Inflammatory macrophage treated with lipopolysaccharide for 4 hours (primary cell): ENCODE measurements at places on chromosomes 13 and 19.

DNA sequence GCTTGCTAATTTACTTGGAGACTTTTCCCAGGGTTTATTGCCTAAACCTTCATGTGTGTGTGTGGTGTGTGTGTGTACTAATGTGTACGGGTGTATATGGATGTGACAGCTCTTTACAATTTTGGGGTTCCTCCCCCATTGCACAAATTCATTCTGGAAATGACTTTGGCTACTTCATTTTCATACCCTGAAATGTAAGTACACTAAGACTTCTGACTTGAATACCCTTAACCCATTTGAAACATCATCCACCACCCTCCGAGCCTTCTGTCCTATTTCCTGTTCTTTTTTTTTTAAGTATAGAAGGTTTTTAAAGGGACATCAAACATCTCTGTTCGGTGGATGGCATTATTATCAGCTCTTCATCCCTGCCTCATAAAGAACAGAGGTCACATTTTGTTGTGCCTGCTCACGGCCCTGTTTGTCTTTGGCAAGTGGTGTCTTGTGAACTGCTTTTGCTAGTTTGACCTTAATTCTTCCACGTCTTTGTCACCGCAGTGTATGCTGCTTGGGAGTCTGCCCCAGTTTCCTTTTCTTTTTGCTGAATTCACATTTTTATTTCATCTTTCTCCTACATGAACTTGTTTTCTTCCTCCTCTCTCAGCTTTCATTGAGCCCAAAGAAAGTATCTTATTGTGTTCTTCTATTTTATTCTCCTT, 228.3 kb downstream of the FOXO1 start:
- DNase-seq, result no peak

DNA sequence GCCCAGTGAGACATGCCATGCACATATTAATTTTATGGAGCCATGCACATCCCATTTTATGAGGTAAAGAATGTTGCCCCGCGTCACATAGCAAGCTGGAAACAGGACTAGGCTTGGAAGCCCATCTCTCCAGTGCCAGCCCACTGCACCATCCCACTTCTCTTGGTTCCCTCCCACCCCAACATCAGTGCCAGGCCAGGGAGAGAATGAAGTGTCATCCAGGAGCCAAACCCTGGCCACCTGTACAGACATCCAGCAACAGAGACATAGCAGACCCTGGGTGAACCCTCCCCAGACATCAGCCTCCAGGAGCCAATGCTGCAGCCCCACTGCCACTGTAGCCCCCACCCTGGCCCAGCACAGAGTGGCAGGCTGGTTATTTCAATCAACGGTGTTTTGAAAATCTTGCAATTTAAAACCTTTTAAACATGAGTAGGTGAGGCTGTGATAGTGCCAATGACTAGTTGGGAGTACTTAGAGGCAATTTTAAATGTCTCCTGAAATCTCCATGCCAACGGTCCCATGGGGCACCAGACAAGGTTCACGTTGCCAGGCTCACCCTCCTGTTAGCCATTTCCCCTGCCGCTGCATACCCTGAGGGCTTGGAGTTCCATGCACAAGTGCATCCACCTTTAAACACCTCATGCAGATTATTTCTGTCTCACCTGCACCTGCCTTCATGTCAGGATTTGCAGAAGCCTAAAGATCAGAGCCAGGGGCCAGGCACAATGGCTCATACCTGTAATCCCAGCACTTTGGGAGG, 34.7 kb downstream of the VSTM2B start:
- no peak for DNase-seq

DNA sequence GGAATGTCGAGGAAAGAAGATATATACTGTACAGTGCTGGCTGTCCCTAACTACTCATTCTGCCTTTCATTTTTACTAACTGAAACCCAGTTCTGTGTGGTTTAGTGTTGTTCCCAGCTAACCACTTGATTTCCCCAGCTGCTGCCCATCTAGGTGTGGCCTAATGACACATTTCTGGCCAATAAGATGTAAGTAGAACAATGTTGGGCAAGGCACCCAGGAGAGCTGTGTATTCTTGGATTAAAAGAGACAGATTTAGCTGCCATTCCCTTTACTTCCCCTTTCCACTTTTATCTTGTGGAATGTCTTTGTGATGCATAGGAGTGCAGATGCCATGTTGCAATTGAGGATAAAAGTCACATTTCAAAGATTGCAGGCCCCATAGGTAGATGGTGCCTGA, 28.3 kb upstream of the PCDH9 start:
- DNase-seq, result no peak

- DNase-seq, result no peak
Observed at GRCh38 chr13:24606486-24607170, 73.6 kb upstream of the ATP12A start.

DNA sequence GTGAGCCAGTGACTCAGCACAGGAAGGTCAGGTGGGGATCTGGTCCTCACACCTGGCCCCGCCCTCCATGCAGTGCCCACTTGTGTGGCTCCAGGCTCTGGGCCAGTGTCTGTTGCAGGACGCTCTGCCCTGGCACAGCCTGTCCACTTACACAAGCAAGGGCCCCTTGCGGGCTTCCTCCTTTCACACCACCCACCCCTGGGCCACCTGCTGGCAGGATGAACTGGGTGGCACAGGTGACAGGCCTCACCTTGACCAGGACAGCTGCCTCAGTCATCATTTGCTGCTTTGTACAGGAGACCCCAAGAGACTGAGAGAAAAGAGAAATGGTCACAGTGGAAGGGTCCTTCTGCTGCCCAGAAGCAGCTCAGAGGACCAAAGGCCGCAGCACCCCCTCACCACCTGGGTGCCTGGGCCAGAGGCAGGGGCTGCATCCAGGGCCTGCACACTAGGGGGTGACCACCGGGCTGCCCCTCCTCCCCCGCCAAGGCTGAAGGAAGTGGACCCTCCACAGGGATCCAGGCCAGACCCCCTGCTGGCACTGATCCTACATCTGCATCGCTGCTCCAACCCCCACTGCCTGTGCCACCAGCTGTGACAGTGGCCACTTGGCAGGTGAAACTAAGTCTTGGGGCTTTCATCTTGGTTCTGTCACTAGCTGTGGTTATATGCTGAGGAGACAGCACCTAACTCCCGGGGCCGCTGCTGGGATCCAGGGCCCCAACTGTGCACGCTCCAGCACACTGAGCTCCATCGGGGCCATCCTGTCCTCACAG, 110.3 kb downstream of the TUBA3C start:
- no peak for DNase-seq

DNA sequence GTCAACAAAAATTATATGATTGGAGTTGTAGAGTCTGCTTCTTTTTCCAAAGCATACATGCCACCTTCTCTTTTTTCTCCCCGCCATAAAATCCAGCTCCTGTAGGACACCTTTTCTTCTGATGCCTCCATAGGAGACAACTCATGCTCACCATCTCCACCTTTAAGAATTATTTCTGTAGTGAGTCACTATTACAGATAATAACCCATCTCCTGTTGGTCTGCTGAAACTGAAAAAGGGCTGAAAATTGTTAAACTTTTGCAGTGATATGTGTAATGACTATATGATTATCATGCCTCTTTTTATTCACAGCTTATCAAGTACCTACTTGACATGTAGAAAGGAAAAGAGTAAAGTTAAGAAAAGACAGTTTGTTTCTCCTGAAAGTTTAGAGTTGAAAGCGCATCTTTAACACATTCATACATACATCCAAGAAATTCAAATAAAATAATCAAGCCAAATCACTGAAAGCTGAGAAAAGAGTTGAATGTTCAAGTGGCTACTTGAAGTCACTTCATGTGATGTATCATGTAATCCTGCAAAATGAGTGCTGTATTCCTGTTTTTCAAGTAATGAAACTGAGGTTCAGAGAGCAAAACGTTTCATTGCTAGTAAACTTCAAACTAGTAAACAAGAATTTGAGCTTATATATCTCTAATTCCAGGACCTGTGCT, 35.5 kb upstream of the LPAR6 start:
- peak; percentile 67 for DNase-seq

DNA sequence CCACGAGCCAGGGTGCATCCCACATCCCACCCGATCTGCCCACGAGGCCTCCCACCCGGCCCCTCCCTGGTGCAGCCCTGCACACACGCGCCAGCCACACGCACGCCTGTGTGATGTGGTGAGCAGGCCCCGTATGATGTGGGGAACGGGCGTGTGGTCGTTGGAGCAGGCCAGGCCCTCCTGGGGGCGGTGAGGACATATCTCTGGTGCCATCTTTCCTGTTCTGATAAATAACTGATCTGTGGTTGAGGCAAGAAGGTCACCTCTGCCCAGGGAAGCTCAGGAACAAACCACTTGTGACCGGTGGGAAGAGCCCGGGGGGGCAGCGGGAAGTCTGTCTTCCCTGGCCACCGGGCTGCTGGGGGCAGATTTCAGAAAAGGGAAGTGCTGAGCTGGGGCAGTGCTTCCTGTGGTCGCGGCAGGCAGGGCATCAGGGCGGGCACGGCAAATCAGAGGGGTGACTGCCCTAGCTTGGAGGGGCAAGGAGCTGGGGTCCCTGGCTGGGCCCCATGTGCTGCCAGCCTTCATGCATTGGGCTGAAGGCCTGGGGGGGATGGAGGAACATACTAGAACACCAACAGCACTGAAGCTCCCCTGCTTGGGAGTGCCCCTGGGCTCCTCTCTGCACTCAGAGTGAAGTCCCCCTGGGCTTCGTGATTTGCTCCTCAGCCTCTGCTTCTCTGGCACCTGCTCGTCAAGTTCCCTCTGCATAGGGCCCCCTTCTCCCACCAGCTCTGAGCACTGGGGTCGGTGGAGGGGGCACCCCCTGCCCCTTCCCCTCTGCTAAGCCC, 35.2 kb upstream of the SLC7A10 start:
- DNase-seq, result peak; percentile 63

DNA sequence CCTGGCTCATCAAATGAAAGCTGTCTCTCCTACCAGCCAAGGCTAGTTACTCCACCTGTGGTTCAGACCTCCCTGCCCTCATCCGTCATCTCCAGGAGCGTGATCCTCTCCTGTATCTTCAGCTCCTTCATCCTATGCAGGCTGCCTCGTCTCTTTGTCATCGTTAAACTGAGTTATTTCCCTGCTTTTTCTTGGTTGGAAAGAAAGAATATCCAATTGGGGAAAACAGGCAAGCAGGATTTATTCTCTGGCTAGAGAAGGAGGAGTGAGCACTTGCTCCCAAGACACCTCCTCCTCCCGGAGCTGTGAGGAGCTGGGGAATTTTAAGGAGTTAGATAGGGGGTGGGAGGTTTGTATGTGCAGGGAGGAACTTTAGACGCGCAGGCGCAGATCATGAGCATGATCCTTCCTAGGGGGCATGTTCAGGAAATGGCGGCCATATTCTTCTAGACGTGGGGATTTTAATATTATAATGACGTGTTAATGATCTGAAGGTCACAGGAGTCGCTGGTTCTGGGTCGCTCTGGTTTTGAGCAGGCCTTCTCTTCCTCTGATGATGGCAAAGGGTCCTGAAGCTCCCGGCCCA, 156.4 kb upstream of the KL start:
- no peak for DNase-seq

GRCh38 chr13:49450105-49450819, 6.2 kb downstream of the SETDB2 start:
- DNase-seq, result no peak

- no peak for DNase-seq
Observed at GRCh38 chr13:72431981-72432682, 295.3 kb downstream of the MZT1 start.

DNA sequence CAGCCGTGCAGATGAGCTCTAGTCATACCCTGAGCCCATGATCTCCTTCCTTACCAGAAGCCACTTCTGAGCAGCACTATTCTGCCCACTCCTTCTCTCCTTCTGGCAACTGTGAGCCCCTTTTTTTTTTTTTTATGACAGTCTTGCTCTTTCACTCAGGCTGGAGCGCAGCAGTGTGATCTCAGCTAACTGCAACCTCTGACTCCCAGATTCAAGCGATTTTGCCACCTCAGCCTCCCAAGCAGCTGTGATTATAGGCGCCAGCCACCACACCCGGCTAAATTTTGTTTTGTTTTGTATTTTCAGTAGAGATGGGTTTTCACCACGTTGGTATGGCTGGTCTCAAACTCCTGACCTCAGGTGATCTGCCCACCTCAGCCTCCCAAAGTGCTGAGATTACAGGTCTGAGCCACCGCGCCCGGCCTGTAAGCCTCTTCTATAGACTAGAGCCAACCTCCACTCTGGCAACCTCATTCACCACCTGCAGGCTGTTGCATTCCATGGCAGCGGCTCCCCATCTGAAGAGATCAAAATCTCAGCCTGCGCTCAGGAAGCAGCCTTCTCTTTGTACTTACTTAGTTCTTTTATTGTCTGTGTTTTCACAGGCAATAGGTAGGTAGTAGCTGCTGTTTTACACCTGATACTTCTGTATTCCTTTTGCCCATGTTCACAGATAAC, 34.8 kb upstream of the NDFIP2 start:
- no peak for DNase-seq

GRCh38 chr13:110468986-110469495, 92.5 kb downstream of the RAB20 start:
- DNase-seq, result no peak
